ENCODE measurements at places on chromosomes 3 and 15. TPM values are rescaled to one million over a fixed set of nuclear protein-coding genes. Genes with fewer than 3 reads are reported as not detected.

DNA sequence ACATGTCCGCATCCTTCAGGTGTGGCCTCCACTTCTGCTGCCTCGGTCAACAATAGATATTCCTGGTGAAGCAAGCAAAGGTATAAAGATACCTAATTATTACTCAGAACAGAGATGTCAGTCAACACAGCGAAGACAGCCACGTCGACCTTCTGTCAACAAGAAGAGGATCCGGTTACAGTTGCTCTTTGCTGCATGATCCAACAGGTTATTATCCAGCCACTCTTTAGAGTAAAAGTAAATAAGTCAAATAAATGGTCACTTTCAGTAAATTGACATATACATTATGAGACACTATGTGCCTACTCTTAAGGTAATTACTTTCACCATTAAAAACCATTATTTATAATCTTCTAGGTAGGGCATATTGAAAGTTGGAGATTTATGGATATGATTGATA lies 356.8 kb upstream of the ATP11B start:
- no peaks in the 10 kb centered on the region for H3K4me1 ChIP-seq
- no peak for DNase-seq
- H3K27me3 ChIP-seq: no peaks in the 10 kb centered on the region
- no peak overlapping the region for H3K4me3 ChIP-seq
- no peaks in the 10 kb centered on the region for H3K36me3 ChIP-seq

DNA sequence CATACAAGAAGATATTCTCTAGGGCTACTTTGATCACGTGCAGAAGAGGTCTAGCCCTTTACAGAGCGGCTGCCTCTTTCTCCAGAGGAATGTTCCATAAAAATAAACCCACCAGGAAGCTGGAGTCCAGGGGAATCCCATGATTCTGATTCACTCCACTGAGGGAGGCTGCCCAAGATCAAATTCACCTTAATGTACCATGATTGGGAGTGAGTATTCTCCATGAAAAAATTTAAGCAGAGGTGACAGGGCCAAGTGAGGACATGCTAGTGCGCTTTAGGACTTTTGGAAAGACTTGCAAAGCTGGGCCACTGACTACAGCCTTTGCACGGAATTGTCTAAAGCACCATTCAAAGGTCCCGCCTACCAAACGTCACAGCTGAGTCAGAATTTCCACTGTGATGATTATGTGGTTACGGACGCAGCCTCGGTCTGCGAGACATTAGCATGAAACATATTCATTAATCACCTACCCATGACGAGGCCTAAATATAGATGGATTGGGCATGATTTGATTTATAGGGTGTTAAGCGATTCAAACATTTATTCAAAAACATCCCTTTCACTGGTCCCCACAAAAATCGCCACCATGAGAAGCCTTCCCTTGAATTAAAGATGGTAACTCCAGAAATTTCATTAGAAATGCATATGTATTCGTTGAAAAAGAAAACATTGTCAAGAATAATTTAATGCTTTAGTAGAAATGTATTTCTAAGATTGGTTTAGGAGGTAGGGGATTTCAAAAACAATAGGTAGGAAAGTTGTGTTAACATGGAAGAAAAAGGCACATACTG lies 152.6 kb downstream of the GREM1 start:
- no peak overlapping the region for H3K27ac ChIP-seq
- no peak for DNase-seq
- no peaks in the 10 kb centered on the region for H3K4me1 ChIP-seq
- peaks cover 3% of the 10 kb centered on the region for H3K27me3 ChIP-seq
- no peaks in the 10 kb centered on the region for H3K36me3 ChIP-seq

- no peaks in the 10 kb centered on the region for H3K36me3 ChIP-seq
- H3K4me1 ChIP-seq: no peaks in the 10 kb centered on the region
- no peak overlapping the region for H3K27ac ChIP-seq
- DNase-seq: peak; percentile 31
Observed at GRCh38 chr3:65342084-65342683, 654.4 kb upstream of the ADAMTS9 start.

C3orf22 gene
- total RNA-seq: not detected

FGF7 gene
- total RNA-seq: not detected

DNA sequence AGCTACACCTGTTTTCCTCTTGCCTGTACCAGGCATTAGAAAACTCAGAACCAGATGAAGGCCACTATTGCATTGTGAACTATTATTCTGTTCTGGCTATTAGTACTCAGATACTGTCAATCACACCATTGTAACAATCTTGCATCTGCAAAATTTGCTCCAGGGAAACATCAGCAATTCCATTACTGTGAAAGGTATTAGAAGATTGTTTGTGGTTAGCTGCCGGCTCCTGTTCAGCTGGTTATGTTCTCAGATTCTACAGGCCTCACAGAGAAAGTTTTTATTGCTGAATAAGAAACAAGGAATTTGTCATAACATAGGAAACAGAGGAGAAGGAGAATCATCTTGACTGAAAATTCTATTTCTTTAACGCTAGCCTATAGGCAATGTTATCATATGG lies 179.9 kb downstream of the PLOD2 start:
- no peak overlapping the region for H3K27ac ChIP-seq
- DNase-seq: no peak
- no peaks in the 10 kb centered on the region for H3K4me1 ChIP-seq
- H3K4me3 ChIP-seq: no peak overlapping the region
- no peaks in the 10 kb centered on the region for H3K27me3 ChIP-seq
- no peaks in the 10 kb centered on the region for H3K36me3 ChIP-seq

DNA sequence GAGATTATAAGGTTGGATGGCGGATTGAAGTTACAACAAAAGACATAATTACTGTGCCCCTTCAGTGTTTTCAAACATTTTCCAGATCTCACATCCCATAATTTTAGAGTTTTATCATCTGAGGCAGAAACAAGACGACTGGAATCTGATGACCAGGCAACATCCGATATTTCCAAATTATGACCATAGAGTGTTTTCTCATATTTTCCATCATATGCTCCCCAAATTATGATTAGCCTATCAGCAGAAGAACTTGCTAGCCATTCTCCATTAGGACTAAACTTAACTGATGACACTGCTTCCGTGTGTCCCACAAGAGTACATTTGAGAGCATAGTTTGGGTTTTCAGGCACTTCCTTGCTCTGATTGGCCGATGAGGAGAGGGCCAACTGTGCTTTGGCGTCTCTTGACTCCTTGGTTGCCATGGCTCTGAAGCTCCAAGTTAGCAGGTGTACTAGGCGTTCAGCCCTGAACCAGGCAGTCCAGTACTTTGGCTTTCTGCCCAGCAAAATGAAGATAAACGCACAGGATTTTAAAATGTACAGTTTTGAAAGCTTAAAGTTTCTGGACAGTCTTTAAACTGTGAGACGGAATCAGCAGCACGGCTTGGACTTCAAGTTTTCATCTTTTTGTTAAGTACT lies 638 bp downstream of the WDR5B start:
- peak; percentile 70 for DNase-seq
- H3K36me3 ChIP-seq: peaks cover 40% of the 10 kb centered on the region
- peak overlapping the region; percentile 99 for H3K27ac ChIP-seq
- H3K4me3 ChIP-seq: peak overlapping the region; percentile 96
- H3K4me1 ChIP-seq: peaks cover 51% of the 10 kb centered on the region

- H3K27me3 ChIP-seq: no peaks in the 10 kb centered on the region
- no peak for DNase-seq
- no peak overlapping the region for H3K4me3 ChIP-seq
- H3K27ac ChIP-seq: no peak overlapping the region
Observed at GRCh38 chr3:61780016-61780415, 218.6 kb downstream of the PTPRG start.

- no peak overlapping the region for H3K27ac ChIP-seq
- no peak overlapping the region for H3K4me3 ChIP-seq
- no peak for DNase-seq
- peaks cover 4% of the 10 kb centered on the region for H3K27me3 ChIP-seq
Observed at GRCh38 chr3:67090474-67090873, 92.4 kb downstream of the KBTBD8 start.

RETNLB gene
- total RNA-seq: not detected

DNA sequence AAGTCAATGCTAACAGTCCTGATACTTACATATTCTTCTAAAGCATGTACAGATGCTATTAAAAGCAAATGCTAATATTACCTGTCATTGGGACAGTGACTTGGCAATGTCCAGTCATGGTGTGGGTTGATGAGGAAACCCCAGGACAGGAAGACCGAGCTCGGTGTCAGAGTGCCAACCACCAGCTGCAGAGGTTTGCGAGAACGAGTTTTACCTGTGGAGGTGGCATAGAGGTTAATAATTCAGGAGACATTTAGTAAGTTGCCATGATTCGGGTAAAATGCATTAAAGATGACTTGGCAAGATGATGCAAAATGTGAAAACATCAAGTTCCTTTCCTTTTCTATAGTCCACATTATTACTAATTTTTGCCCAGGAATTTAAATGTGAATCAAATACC lies 94.5 kb downstream of the ABI3BP start:
- peaks cover 8% of the 10 kb centered on the region for H3K27me3 ChIP-seq
- H3K27ac ChIP-seq: no peak overlapping the region
- H3K36me3 ChIP-seq: no peaks in the 10 kb centered on the region
- H3K4me1 ChIP-seq: peaks cover 5% of the 10 kb centered on the region

DNA sequence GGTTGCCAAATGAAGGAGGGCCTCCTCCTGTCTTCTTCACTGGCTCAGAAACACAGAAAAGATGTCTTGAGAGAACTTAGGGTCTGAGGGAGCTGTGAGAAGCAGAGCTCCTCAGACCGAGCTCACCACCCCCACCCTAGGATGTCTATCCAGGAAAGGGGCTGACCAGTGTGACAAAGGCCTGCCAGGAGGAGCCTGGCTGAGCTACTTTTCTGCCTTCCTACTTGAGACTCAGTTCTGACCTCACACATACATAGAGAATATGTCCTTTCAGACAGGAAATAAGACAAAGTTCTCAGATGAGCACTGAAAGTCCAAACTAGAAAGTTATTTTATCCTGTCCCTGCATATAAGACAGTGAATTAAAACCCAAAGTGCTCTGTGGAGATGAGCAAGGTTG lies 54.5 kb downstream of the KIF9 start:
- DNase-seq: no peak
- H3K27me3 ChIP-seq: no peaks in the 10 kb centered on the region
- H3K4me1 ChIP-seq: peaks cover 6% of the 10 kb centered on the region
- H3K4me3 ChIP-seq: no peak overlapping the region
- no peaks in the 10 kb centered on the region for H3K36me3 ChIP-seq
